ENCODE measurements at places on chromosomes 6 and 20. TPM values are rescaled to one million over a fixed set of nuclear protein-coding genes. Genes with fewer than 3 reads are reported as not detected.

MOG gene
- total RNA-seq = not detected

GRCh38 chr6:88490908-88491264, 324.7 kb upstream of the CNR1 start:
- DNase-seq = no peak

DNA sequence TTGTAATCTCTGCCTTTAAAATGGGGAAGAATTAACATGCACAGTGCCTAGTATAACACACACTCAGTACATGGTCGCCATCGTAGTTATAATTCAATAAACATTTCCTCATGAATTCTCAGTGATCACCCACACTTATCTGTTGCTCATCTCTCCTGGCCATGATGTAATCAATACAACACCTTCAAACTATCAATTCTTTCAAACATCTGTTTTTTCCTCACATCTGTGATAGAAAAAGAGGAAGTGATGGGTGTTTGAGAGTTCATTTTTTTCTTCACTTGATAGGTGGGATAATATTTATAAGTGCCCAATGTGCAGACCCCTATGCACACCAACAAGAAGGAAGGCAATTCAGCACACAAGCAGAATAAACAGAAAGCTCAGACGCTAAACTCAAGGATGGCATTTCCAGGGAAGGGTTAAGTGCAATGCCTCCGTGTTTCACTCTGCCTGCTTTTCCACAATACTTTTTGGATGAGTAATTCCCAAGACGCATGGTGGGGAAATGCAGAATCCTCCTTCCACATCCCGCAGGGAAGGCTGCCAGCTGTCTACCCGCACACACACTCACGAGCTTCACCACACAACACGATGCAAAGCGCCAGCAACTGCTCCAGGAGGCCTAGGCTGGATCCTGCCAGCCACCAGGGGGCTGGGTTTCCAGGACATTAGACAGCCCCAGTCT, 100.3 kb downstream of the GMPR start:
- DNase-seq = peak; percentile 93

GRCh38 chr6:110938171-110938570, 20.3 kb upstream of the GTF3C6 start:
- DNase-seq = no peak

GRCh38 chr6:41170547-41171160, 7.7 kb upstream of the TREM2 start:
- no peak for DNase-seq

- no peak for DNase-seq
Observed at GRCh38 chr6:158765499-158766068, 53.6 kb downstream of the EZR start.

GRCh38 chr20:14561741-14562221, 224.4 kb upstream of the FLRT3 start:
- no peak for DNase-seq

DNA sequence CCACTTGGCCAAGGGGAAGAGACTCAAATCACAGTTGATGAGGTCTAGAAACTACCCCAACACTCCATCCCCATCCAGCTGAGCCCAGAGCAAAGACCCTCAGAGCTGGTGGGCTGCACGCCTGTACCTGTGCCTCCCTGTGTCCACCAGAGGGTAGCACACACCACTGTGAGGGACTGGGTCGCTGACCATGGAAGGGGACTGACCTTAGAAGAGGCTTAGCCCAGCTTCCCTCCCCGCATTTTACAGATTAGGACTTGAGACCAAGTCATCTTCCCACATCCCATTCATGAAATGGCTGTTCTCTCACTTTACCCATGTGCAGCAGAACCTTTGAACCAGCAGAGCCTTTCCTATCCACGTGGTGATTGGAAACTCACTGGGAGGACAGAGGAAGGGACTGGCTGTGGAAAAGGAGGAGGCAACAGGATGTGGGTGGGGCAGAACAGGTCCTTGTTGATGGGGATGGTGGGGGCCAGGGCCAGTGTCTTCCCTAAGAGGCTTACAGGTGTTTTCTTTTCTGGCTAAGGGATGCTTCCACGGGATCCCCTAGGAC, 44.3 kb downstream of the CPXM1 start:
- no peak for DNase-seq

- no peak for DNase-seq
Observed at GRCh38 chr6:18961566-18961965, 574.4 kb downstream of the RNF144B start.

DNA sequence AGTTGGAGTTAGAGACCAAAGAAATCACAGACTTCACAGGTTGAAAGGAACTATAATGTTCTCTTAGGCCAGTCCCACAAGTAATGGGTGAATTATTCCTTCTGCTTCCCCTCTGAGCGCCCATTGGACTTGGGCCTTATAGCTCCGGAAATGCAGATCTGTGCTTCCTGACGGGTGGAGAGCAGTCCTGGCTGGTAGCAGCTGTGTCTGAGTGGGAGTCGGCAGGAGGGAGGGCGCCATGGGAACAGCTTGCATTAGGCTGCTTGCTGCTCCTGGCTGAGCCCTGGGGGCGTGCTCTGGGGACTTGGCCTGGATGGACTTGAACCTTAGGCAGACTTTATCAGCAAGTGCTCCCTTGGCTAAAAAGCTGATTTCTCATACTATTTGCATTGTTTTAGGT, 18.4 kb upstream of the NUP153 start:
- peak; percentile 62 for DNase-seq

GRCh38 chr20:62476056-62476838, 452 bp upstream of the GATA5 start:
- DNase-seq = no peak
